AG04450 (cell line): ENCODE measurements at places on chromosomes 6 and 20. TPM values are rescaled to one million over a fixed set of nuclear protein-coding genes. Genes with fewer than 3 reads are reported as not detected.
A peak's percentile ranks its signal among the peaks of the same experiment; 100 is the strongest.

- DNase-seq: no peak
These were observed 141.1 kb upstream of the SLC24A3 start for GRCh38 chr20:19071446-19071725.

DNA sequence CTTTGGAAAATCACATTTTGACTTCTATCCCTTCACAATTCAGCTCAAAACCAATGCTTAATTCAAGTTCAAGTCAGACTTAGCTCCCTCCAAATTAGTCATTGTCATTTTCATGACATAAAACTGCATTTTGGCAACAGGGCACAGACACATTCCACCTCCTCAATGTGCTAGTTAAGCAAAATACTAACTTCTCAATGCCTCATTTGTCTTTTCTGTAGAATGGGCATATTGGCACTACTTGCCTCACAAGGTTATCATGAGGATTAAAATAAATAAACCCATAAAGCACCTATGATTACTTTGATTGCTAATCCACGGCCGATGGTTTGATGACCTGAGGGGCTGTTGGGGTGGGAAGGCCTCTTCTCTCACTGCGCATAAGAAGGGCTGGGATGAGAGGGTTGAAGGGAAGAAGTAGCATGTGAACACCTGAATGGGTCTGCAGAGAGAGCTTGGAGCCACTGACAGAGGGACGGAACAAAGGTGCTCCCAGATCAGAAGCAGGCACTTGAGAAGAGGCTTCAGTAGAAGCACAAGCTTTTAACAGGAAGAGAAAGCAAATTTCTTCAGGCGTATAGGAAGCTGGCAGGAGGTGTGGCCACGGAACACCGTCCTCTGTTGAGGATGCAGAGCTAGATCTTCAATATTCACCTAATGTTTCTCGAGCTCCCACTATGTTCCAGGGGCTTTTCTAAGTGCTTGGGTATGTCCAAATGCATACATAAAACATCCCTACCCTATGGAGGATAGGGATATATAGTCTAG lies 11.7 kb upstream of the TBC1D7 start:
- DNase-seq: no peak

GRCh38 chr6:28789553-28790083 lies 134.2 kb downstream of the TRIM27 start:
- DNase-seq: no peak

GRCh38 chr20:60262967-60263603 lies 304.9 kb downstream of the CDH26 start:
- no peak for DNase-seq

DNA sequence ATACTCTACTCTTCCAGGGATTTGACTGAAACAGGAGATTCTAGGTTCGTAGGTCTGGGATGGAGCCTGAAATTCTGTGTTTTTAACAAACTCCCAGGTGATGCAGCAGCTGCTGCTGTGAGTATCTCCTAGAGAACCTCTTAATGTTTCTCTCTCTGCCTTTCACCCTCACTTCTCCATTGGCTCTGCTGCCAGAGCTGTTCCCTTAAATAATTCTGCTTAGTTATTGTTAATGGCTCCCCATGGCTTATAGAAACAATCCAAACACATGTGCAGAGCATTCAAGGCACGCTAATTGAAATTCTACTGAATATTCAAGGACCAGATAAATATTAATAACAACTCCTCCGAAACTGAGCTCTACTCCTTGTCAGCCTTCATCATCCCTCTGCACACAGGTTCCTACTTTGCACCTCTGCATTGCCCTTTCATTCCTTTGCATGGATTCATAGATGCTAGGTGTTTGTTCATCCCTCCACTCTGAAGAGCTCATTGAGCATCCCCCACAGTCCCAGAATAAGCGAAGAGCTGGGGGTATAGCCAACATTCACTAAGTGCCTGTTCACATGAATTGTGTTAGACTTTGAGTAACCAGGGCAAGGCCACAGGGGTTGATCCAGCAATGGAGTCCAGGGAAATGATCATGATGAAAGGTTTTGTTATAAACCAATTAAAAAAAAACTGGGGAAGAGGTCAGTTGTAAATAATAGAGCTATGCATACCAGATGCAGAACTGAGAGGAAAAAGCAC lies 488.4 kb upstream of the JAG1 start:
- no peak for DNase-seq

DNA sequence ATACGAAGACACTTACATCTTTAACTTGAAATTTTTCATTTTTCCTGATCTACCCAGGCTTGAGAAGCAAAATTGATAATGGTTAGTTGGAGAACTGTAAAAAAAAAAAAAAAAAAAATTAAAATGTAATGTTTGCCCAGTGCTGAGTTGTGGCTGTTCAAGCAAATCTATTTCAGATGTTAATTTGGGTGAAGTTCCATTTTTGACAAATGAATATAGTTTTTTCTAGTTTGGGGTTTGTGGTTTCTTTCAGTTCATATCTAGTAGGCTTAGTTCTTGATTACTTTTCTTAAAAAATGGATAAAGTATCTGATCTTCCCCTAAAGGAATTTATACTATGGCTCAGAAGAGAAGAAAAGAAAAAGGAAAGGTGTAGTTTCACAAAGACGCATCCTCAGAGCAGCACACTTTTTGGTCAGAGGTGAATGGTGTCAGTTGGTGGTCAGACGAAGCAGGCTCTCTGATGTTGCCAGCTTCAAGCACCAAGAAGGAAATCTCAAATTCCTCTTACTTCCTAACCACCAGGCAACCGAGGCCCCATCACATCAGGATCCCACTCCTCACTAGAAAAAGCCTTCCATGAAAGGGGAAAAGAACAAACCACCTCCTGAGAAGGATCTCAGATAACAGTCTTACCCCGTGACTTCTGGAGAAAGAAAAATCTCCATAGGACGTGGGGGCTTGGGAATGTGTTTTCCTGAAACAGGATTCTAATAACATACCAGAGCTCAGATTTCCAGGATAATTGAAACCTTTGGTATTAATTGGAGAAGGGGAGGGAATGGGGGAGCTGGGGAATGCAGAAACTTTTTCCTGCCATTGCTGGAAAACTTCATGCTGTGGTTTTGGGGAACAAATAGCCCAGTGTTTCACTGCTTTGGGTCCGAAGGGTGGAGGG lies 396.2 kb downstream of the CD83 start:
- DNase-seq: no peak

GRCh38 chr6:42095094-42095493 lies 44.8 kb downstream of the TAF8 start:
- DNase-seq: no peak

GRCh38 chr6:7108196-7108963 lies 619 bp downstream of the RREB1 start:
- no peak for DNase-seq

DNA sequence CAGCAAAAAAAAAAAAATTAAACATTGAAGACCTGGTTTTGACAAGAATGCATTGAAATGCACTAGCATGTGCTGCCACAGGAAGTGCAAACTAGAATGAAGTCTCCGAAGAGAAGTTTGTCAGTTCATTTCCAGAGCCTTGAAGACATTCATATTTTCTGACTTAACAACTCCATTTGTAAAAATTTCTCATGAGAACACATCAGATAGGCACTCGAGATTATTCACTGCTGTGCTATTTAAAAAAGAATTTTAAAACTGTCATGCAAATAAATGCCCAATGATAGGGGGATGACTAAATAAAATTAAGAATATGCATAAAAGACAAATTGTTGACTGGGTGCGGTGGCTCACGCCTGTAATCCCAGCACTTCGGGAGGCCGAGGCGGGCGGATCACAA lies 394.6 kb upstream of the JARID2 start:
- DNase-seq: no peak

DNA sequence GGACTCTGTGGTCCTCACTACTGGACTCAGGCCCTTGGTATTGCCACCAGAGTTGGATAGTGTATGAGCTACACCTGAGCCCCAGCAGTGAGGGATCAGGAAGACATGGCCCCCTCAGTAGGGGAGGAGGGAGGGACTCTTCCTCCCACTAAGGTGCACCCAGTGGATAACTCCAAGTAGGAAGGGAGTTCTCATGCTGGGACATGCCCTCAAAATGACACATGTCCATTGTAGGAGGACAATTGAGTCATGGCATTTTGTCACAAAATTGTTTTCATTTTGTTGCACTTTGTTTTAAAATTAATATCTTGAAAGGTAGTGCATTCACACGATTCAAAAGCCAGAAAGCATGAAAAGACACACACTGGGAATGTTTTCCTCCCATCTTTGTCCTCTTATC lies 127.2 kb downstream of the FOXO3 start:
- DNase-seq: no peak

GRCh38 chr6:39005774-39006173 lies 42.8 kb upstream of the GLP1R start:
- DNase-seq: no peak

DNA sequence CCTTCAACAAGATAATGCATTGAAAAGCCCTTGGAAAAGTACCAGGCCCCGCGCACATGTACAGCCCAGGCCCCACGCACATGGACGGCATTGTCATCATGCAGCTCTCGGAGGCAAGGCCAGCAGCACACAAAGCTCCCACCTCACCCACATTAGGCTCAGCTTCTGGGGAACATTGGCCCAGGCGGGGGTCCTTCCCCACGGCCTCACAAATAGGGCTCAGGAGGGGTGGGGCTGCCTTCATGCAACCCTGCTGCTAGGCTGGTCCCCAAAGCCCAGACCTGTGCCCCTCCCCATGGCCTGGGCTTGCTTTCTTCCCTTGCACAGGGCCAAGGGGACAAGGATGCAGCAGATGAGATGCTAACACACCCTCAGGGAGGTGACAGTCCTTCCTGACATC lies 26.7 kb downstream of the NPEPL1 start:
- DNase-seq: no peak

DNA sequence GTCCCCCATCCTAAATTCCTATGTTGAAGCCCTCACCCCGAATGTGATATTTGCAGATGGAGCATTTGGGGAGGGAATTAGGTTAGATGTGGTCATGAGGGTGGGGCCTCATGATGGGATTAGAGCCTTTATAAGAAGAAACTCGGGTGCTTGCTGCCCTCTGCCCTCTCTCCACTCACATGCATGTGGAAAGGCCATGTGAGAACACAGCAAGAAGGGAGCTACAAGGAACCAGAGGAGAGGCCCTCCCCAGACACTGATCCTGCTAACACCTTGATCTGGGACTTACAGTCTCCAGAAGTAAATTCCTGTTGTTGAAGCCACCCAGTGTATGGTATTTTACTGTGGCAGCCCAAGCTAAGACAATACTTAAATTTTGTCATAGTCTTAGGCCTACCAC lies 69.6 kb upstream of the TULP1 start:
- no peak for DNase-seq

DNA sequence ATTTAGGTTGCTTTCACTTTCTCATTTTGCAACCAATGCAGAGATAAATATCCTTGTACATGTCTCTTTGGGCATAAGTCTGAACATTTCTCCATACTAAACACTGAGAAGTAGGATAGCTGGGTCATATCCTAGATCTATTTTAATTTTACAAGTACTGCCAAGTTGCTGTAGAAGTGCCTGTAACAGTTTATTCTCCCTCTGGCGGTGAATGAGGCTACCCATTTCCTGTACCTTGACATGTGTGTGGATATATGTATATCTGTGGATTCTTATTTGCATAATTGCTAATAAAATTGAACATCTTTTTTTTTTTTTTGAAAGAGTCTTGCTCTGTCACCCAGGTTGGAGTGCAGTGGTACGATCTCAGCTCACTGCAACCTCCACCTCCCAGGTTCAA lies 48.0 kb upstream of the PNRC1 start:
- DNase-seq: no peak

DNA sequence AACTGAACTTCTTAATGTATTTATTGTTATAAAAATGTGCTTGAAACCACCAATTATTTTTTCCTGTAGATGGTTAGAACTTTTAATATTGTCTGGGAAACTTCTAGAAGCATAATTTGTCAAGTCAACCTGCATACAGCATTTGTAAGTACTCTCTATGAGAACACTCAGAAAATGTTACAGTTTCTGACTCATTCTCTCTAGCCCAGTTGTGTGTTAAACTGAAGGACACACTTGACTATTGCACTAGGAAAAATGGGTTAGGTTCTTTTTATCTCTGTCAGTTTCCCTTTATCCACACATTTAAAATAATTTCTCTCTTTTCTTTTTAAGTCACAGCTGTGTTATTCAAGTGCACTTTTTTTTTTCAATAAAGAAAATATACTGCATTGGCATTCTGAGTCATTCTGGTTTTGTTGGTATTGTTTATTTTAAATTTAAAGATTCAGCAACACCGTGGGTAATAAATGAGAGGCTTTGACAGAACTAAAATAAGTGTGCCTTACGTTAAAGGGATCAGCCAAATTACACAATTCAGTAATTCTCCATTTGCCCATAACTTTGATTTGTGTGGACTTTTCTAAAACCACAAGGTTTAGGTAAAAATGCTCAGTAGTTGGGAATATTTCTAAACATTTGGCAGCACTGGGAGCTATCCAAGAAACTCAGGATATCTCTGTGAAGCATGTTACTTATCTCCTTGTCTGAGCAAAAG lies 50.7 kb downstream of the OPN5 start:
- no peak for DNase-seq

GRCh38 chr20:3995749-3996320 lies 19.5 kb downstream of the RNF24 start:
- no peak for DNase-seq

- DNase-seq: peak; percentile 55
These were observed 57.8 kb downstream of the AGPAT4 start for GRCh38 chr6:161215876-161216615.

- peak; percentile 72 for DNase-seq
These were observed 96.5 kb downstream of the HFE start for GRCh38 chr6:26183581-26184366.

GRCh38 chr6:146813554-146813953 lies 214.8 kb downstream of the ADGB start:
- DNase-seq: no peak

- no peak for DNase-seq
These were observed 57.8 kb downstream of the KIZ start for GRCh38 chr20:21183722-21184121.

- peak; percentile 21 for DNase-seq
These were observed 33.0 kb downstream of the HNF4A start for GRCh38 chr20:44388466-44389023.

DNA sequence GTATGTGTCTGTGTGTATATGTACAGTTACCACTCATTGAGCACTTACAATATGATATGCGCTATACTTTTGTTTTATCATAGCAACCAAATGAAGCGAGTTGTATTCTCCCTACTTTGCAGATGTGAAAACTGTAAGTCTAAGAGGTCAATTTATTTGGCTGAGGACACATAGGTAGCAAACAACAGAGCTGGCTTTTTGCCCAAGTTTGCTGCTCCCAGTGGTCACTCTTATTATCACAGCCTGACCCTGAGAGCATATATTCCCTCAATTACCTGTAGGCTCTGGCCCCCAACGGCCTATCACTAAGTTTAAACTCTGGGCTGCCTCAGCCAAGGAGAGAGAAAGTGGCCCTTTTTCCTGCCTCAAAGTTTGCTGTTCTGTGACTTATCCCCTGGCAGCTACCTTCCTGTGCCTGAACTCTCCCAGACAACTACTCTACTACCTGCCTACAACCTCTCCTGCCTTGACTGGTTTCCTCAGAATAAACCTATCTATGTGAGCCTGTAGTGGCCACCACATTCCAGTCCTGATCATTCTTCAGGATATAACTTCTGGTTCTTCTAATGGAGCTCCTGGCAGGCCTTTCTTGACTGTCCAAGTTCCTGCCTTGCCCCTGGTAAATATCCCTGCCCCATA lies 221.8 kb downstream of the FRK start:
- no peak for DNase-seq

MYT1 gene
- not detected in 2 replicates for polyA plus RNA-seq

KHDC1 gene
- 5.9 and 6.5 TPM in 2 replicates for polyA plus RNA-seq

MYL9 gene
- 273 and 380 TPM in 2 replicates for polyA plus RNA-seq

TRDN gene
- polyA plus RNA-seq: not detected in 2 replicates

BTN1A1 gene
- 0.04 TPM in 1 of 2 replicates, not detected in the other for polyA plus RNA-seq

MED20 gene
- 45.0 and 48.6 TPM in 2 replicates for polyA plus RNA-seq

KIZ gene
- polyA plus RNA-seq: 18.8 and 26.1 TPM in 2 replicates

MUC21 gene
- not detected in 2 replicates for polyA plus RNA-seq

MYCT1 gene
- 0.07 and 0.25 TPM in 2 replicates for polyA plus RNA-seq

TCF21 gene
- 30.7 and 32.2 TPM in 2 replicates for polyA plus RNA-seq

TSPO2 gene
- not detected in 2 replicates for polyA plus RNA-seq

CSE1L gene
- 41.0 and 49.3 TPM in 2 replicates for polyA plus RNA-seq
